Spleen (tissue), 13 donors: ENCODE measurements at places on chromosomes 7 and 10. TPM values are rescaled to one million over a fixed set of nuclear protein-coding genes. Genes with fewer than 3 reads are reported as not detected.

DNA sequence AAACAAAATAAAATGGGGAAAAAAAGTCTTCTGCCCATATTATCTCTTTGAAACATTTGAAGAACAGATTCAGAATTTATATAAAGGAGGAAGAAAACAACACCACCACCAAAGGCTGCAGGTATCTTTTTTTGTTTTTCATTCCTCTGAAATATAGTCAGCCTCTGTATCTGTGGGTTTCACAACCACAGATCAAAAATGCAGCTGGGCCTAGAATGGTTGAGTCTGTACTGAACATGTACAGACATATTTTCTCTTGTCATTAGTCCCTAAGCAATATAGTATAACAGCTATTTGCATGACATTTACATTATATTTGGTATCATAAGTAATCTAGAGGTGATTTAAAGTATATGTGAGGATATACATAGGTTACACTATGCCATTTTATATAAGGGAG lies 559.7 kb upstream of the LRRN3 start:
- no peak for DNase-seq

DNA sequence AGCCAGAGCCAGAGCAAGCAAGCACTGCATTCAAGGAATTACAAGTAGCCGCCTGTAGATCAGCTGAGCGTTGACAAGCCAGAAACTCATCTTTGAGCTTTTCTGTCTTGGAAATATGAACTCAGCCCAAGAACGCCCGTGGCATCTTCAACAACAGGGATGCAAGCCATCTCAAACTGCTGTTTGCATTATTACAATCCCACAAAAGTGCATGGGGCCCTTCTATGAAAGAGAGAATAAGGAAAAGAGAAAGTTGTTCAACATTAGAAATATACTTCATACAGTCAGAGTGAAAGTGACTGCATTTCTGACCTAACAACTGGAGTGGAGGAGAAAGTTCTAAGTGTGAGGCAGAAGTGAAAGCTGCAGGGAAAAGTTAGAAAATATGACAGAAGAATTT lies 6.5 kb downstream of the SGCE start:
- DNase-seq: no peak

- peak; percentile 40 for DNase-seq
Measured at GRCh38 chr7:4272141-4272540, 410.0 kb upstream of the FOXK1 start.

DNA sequence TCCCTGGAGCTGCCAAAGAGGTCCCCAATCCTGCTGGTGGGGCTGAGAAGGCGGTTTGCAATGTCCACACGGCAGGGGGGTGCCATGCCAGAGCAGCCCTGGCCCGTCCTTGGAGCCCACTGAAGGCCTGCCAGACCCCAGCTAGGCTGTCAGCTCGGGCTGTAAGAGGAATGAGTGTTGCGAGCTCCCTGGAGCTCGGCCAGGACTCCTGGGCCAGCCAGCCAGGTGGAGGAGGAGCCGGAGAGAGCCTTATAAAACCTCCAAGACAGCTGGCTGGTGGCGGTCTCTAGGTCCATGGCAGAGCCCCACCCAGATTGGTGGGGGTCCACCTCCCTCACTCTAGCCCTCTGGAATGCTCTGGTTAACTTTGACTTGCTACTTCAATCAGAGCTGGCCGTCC lies 55.1 kb upstream of the CALN1 start:
- no peak for DNase-seq

- no peak for DNase-seq
Measured at GRCh38 chr10:67678335-67678974, 17.5 kb downstream of the CTNNA3 start.

The TMEM213 gene
- total RNA-seq: not detected

- no peak for DNase-seq
Measured at GRCh38 chr10:17923728-17924127, 28.0 kb upstream of the SLC39A12 start.

DNA sequence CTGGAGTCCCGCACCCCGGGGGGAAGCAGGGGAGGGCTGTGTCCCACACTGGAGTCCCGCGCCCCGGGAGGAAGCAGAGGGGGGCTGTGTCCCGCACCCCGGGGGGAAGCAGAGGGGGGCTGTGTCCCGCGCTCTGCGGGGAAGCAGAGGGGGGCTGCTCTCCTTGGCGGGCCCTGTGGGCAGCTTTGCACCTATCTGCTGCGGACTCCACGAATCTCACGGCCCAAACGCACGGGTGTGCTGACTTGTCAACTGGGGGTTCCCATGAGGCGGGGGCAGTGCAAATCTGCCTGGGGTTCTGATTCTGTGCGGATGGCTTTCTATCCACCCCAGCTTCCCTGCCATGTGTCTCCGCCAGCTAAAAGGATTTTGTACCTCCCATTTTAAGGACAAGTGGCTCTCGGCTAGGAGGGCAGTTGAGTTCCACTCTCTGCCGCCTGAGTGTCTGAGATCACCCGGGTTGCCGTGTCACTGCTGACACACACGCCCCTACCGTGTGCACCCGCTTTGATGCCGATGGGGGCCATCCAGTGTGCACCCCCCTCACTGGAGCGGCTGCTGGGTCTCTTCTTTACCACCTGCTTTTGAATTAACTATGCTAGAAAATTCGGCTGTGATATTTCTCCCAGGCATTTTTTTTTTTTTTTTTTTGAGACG lies 20.5 kb downstream of the GPER1 start:
- DNase-seq: peak; percentile 61

The SLC13A1 gene
- total RNA-seq: not detected

DNA sequence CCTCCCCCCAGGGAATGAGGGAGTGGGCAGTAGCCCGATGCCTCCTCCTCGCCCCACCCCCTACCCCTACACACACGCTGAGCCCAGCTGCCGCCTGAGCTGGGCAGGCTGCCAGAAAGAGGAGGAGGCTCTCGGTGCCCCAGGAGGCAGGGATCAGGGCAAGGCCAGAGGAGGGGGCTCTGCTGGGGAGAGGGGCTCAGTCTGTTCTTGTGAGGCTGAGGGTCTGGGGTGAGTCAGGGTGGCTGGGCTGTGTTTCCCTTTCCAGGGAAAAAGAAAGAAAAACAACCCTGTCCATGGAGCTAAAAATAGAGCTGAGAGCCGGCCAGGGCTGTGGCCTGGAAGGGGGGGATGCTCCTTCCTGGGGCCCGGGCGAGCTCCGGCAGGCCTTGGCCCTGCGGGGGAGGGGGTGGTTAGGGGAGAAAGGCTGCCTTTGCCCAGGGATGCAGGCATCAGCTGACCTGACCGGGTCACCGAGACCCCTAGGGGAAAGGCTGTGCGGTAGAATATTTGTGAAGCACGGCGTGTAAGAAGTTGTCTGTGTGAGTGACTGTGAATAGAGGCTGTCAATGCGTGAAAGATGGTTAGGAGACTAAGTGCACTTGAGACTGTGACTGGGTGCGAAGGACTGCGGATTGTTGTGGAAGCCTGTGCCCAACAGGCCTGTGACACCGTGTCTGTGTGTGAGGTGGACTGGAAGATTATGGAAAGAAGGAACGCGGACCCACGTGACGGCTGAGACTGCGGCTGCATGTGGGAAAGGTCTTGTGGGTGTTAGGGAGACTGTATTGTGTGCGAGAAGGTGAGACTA lies 1.2 kb upstream of the LZTS2 start:
- peak; percentile 92 for DNase-seq

DNA sequence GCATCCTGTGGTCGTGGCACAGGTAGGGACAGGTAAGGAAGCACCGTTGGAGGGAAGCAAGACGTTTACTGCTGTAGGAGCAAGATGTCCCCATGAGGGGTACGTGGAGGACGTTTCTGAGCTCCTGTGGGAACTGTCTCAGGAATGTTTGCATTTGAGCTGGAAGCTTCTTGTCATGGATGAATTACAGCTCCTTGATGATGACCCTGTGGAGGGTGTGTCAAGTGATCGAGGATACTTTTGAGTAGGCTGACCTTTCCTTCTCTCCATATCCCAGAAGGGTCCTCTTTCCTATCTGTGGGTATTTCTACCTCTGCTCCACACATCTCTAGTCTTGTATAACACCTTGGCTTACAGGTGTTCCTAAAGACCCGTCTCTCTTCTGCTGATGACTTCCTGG lies 94.8 kb downstream of the PFKFB3 start:
- DNase-seq: no peak

GRCh38 chr7:27150568-27151340 lies 1.6 kb downstream of the HOXA3 start:
- DNase-seq: peak; percentile 93
